ENCODE measurements at places on chromosomes 4 and X.

DNA sequence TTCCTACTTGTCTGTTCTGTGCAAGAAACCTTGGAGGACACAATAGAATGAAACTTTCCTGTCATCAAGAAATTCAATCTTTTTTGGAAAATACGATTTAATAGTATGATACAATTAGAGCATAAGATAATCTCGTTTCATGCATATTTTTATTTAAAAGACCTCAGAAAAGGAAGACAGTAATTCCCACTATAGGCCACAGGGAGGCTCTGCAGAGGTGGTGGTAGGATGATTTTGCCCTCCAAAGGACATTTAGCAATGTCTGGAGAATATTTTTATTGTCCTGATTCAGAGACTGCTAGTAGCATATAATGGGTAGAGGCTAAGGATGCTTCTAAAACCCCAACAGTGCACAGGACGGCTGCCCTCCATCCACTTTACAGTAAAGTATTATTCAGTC, 68.7 kb downstream of the PAK3 start:
- no peaks in the 10 kb centered on the region for H3K27me3 ChIP-seq
- no peaks in the 10 kb centered on the region for H3K4me1 ChIP-seq
- no peak overlapping the region for H3K27ac ChIP-seq

- peaks cover 77% of the 10 kb centered on the region for H3K36me3 ChIP-seq
- H3K4me3 ChIP-seq, result no peak overlapping the region
- no peaks in the 10 kb centered on the region for H3K27me3 ChIP-seq
- DNase-seq, result peak; percentile 70
- H3K4me1 ChIP-seq, result peaks cover 32% of the 10 kb centered on the region
These were observed 20.5 kb downstream of the NOP14 start for GRCh38 chr4:2942532-2943363.

DNA sequence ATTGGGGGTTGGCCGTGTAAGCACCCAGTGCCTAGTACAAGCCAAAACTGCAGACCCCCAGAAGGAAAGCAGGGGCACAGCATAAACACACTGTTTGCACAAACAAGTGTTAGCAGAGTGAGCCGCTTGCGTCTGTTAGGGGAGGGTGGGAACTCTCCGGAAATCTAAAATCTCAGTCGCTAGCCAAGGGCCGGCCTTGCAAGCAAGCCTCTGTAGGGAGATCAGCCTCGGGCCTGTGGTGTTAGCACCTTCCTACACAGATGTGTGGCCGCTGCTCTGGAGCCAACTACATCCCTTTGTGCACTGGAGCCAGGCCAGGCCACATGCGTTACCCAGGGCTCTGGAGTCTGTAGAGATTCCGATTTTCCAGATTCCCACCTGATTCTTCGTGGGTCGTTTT, 67.1 kb downstream of the GPR143 start:
- no peak overlapping the region for H3K27ac ChIP-seq
- no peaks in the 10 kb centered on the region for H3K27me3 ChIP-seq
- H3K36me3 ChIP-seq, result peaks cover 13% of the 10 kb centered on the region
- DNase-seq, result no peak
- H3K4me3 ChIP-seq, result no peak overlapping the region

DNA sequence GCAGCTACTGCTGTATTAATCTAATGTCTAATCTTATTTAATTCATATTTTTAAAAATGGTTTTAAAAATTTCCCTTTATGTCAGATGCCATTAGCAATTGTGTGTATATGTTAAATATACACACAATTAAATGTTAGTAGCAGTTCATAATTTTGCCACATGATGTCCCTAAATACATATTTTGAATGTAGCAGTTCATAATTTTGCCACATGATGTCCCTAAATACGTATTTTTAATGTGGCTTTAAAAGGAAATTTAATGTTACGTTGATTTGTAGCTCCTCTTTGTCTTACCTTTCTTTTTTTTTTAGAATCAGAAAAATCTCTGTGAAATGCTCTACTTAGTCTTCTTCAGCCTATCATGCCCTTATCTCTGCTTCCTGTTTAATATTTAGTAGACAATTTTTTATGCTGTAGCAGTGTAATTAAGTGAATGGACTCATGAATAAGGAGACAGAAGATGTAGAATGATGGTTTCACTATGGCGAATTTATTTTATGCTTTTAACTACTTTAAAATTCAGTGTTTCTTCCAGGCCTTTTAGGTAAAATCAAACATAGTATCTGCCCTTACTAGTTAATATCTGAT, 26.1 kb downstream of the RBM46 start:
- H3K27ac ChIP-seq, result no peak overlapping the region
- H3K27me3 ChIP-seq, result no peaks in the 10 kb centered on the region
- DNase-seq, result peak; percentile 23
- H3K4me1 ChIP-seq, result no peaks in the 10 kb centered on the region
- H3K36me3 ChIP-seq, result no peaks in the 10 kb centered on the region
- no peak overlapping the region for H3K4me3 ChIP-seq

GRCh38 chr4:144499777-144500176, 146.2 kb upstream of the HHIP start:
- H3K27ac ChIP-seq, result no peak overlapping the region
- H3K36me3 ChIP-seq, result no peaks in the 10 kb centered on the region
- no peaks in the 10 kb centered on the region for H3K4me1 ChIP-seq
- no peak for DNase-seq

GRCh38 chr4:98484031-98484430, 174.4 kb downstream of the TSPAN5 start:
- no peaks in the 10 kb centered on the region for H3K27me3 ChIP-seq
- DNase-seq, result no peak
- no peak overlapping the region for H3K4me3 ChIP-seq
- no peak overlapping the region for H3K27ac ChIP-seq

DNA sequence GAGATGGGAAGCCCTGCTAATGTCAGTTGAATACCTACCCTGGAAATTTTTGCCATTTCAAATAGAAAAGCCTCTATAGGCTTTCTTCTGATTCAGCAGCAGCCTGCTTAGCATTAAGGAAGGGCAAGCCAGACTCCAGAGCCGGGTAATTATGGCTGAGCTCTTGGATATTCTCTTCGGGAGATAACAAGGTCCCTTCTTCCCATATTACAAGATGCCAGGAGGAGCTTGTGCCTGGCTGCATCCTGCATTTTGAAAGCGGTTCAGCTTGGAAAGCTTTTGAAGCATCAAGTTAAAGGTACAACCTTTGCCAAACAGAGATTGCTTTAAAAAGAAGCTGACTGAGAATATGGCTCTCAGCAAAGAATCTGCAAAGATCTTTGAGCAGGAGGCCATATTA, 399.6 kb upstream of the RPS6KA3 start:
- no peaks in the 10 kb centered on the region for H3K27me3 ChIP-seq
- no peaks in the 10 kb centered on the region for H3K4me1 ChIP-seq
- no peak overlapping the region for H3K4me3 ChIP-seq
- DNase-seq, result no peak

GRCh38 chr4:182293691-182294255, 50.6 kb downstream of the TENM3 start:
- no peaks in the 10 kb centered on the region for H3K36me3 ChIP-seq
- DNase-seq, result no peak
- H3K27ac ChIP-seq, result no peak overlapping the region
- H3K4me3 ChIP-seq, result no peak overlapping the region

- H3K36me3 ChIP-seq, result no peaks in the 10 kb centered on the region
- no peaks in the 10 kb centered on the region for H3K4me1 ChIP-seq
- no peak overlapping the region for H3K4me3 ChIP-seq
- H3K27ac ChIP-seq, result no peak overlapping the region
These were observed 781.5 kb upstream of the EPHA5 start for GRCh38 chr4:66451741-66452140.

- H3K36me3 ChIP-seq, result no peaks in the 10 kb centered on the region
- no peak for DNase-seq
- no peaks in the 10 kb centered on the region for H3K27me3 ChIP-seq
- H3K4me3 ChIP-seq, result no peak overlapping the region
- no peaks in the 10 kb centered on the region for H3K4me1 ChIP-seq
These were observed 144.3 kb downstream of the BEND2 start for GRCh38 chrX:18076434-18076833.

GRCh38 chr4:75229806-75230570, 284.2 kb downstream of the RCHY1 start:
- H3K4me3 ChIP-seq, result no peak overlapping the region
- H3K27me3 ChIP-seq, result no peaks in the 10 kb centered on the region
- DNase-seq, result no peak
- no peak overlapping the region for H3K27ac ChIP-seq

DNA sequence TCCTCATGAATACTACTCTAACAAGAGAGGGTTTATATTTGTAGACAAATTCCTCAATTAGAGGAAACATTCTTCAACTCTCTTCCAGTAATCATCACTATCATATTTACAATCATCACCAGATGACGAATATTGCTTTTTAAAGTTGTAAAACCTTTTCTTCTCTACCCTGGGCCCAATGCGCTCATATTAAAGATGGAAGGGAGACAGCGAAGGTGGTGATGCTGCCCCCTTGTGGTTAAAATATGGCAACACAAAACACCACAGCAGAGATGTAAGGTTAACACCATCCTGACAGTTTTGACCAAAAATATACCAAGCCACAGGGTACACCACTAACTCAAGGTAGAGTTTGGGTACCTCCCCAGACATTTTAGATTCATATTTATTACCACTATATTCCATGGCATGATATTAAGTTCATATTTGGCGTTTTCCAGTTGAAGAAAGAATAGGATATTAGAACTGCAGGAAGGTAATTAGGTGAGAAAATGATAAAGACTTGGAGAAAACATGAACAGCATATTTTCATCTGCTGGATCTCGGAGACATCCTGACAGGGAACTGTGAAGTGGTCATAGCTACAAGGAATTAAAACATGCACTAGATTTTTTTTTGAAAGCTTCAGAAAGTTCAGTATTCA, 72.8 kb downstream of the SLC9A7 start:
- no peaks in the 10 kb centered on the region for H3K27me3 ChIP-seq
- H3K27ac ChIP-seq, result no peak overlapping the region
- H3K4me3 ChIP-seq, result no peak overlapping the region
- no peaks in the 10 kb centered on the region for H3K4me1 ChIP-seq

- no peaks in the 10 kb centered on the region for H3K36me3 ChIP-seq
- H3K4me1 ChIP-seq, result no peaks in the 10 kb centered on the region
- H3K27ac ChIP-seq, result no peak overlapping the region
- no peak for DNase-seq
- no peaks in the 10 kb centered on the region for H3K27me3 ChIP-seq
These were observed 906.5 kb downstream of the FAT4 start for GRCh38 chr4:126221282-126221681.

GRCh38 chrX:55816023-55816422, 98.5 kb downstream of the RRAGB start:
- no peaks in the 10 kb centered on the region for H3K36me3 ChIP-seq
- no peak for DNase-seq
- H3K27me3 ChIP-seq, result no peaks in the 10 kb centered on the region
- no peaks in the 10 kb centered on the region for H3K4me1 ChIP-seq

DNA sequence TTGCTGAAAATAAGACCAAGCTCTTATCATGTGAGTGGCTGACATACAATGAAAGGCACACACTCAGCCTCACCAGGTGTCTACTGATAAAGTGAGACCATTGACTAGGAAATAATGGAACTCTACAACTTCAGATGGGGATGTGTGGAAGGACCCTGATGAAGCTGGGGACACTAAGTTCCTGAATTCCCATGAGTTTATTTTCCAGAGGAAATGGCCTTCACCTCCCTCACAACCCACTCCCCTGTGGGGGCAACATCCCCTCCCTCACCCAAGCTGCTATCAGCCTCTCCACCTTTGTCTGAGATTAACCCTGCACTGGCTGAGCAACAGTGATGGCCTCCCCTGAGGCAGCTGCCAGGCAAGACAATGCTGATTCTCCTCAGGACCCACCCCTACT, 55.2 kb upstream of the SMARCAD1 start:
- no peak overlapping the region for H3K27ac ChIP-seq
- H3K4me3 ChIP-seq, result no peak overlapping the region
- no peaks in the 10 kb centered on the region for H3K36me3 ChIP-seq
- H3K27me3 ChIP-seq, result no peaks in the 10 kb centered on the region
- DNase-seq, result no peak
- no peaks in the 10 kb centered on the region for H3K4me1 ChIP-seq
